Kidney epithelial cell (primary cell): ENCODE measurements at places on chromosomes 12 and 14.

DNA sequence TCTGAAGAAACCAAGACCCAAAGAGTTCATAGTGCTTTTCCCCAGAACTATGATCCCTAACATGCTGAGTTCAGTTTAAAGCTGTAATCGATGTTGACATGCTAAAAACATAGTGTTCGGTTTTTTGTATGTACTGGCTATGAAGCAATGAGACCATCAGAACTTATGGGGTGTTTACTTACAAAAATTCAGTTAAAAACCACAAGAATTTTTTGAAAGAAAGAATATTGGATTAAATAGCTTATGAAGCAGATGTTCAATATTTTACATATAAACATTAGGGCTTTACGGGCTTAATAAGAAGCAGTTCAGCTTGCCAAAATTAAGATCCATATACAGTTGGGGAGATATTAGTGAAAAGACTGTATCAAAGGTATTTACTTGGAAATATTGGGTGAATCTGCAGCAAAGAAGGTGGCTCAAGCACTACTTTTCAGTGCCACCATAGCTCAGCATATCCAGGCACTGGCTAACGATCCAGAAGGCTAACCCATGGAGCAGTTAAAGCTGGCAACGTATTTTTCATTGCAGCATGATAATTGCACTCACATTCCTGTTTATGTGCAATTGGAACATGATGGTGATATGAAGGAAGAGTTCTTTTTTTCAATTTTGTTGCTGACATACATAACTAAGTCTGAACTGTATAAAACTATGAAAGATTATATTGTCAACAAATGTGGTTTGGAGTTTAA lies 125.9 kb downstream of the EFCAB11 start:
- DNase-seq, result no peak

GRCh38 chr12:49763006-49763591 lies 21.7 kb downstream of the TMBIM6 start:
- DNase-seq, result peak; percentile 16

DNA sequence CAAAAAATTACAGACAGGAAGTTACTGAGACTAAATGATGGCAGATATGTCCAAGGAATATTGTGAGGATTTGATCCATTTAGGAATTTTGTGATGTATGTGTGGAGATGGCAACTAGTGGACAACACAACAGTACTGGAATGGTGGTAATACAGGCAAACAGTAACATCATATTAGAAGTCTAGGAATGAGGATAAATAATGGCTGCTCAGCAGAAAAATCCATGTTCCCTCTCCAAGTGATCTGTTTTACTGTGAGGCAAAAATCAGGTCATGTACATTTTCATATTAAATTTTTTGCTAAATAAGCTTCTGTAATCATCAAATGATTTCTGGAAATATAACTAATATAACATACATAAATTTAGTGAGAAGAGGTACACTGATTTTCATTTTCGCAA lies 108.4 kb downstream of the MED13L start:
- DNase-seq, result no peak

DNA sequence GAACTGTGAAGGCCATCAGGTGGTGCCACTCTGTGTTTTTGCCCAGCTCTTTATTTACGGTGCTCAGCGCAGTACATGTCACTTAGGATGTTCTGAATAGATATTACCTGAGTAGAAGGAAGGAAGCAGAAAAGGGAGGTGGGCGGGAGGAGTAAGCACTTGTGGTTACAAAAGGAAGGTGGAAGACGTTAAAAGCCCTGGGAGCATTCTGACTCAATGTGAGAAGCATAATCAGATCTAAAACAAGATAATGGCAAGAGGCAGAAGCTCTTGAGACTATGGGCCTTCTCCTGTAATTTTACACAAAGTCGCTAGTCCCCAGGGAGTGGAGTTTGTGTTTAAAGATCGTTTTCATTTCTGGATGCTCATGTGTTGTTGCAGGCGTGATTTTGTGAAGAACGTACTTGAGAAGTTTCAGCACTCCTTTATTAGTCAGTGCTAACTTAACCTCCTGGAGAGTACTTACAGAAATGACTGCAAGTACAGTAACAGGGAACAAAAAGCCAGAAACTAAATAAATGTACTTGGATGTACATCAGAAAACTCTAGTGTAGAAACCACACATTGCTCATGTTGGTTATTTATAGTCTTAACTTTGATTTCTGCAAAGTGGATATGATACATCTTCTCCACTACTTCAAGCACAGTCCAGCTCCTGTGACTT lies 1523.5 kb downstream of the AACS start:
- no peak for DNase-seq

- DNase-seq, result no peak
Measured at GRCh38 chr12:9740106-9740750, 7.3 kb upstream of the CLECL1 start.

- DNase-seq, result no peak
Measured at GRCh38 chr12:48924617-48925303, 532 bp downstream of the FKBP11 start.

- no peak for DNase-seq
Measured at GRCh38 chr12:100077367-100077766, 65.3 kb downstream of the BLTP3B start.

DNA sequence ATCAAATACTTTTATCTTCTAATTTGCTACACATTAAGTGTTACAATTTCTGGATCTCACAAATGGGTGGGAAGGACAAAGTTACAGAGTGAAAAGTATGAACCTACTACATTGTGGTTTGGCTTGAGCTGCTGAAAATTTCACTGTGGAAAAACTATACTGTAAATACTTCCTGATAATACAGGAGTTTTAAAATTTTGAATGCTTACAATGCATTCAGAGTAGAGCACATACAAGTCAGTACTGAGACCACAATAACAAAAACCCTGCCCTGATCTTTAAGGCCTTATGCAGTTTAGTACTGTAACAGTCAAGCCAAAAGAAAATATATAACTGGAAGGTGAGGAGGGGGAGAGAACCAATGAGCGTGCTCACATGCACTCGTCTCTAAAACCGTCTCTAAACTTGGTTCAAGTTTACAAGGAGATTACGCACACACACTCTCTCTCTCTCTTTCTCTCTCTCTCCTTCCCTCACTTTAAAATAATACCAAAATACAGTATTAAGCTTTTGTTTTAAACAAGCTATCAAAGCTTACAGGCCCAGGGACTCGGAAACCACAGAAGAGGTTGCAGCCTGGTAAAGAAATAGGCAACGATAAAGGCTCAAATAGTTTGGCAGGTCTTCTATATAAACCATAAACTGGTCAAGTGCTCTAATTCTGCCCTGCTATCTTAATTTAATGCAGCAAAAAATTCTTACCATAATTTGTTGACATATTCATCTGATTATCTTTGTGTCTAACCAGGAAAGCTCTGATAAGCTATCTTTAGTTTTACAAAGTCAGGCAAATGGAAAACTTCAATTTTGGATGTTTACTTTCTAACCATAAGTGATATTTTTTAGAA lies 58.0 kb downstream of the ATF7 start:
- no peak for DNase-seq

GRCh38 chr14:104460791-104461651 lies 118.5 kb upstream of the C14orf180 start:
- no peak for DNase-seq

DNA sequence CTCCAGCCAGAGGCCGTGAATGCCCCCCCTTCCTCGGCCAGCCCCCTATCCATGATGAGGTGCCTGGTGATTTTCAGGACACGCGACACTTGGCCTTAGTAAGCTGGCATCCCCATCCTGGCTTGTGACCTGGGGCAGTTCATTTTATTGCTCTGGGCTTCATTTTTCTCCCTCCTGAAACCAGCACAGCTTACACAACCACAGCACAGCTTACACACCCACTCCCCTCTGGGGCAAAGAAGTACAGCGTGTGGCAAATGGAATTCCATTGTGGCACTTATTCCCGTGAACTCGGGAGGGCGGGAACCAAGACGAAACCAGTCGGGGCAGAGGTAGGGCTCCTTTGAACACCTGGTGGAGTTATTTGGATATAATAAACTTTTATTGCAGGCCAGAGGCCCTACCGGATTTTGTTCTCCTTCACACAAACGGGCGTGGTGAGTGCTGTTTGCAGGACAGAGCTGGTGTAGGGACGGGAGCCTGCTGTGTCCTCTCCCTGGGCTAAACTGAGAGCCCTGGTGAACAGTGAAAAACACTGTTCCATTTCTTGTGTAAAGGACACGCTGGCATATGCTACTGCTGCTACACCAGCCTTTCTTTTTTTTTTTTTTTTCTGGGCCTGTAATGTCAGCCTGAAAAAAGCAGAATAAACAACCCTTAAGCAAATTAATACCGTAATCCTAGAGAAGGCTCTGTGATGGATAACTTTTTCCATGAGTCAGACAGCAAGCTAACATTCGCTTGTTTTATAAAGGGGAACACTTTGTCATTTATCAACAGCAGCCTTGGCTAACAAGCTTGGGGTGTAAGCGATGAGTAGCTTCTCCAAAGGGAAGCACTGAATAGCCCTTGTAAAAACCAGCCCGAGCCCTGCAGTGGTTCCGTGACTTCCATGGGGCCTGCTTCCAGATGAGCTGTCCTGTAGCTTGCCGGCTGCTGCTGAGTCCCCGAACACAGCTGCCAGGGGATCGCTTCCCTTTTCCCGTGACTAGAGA lies 29.3 kb downstream of the CD9 start:
- DNase-seq, result no peak

DNA sequence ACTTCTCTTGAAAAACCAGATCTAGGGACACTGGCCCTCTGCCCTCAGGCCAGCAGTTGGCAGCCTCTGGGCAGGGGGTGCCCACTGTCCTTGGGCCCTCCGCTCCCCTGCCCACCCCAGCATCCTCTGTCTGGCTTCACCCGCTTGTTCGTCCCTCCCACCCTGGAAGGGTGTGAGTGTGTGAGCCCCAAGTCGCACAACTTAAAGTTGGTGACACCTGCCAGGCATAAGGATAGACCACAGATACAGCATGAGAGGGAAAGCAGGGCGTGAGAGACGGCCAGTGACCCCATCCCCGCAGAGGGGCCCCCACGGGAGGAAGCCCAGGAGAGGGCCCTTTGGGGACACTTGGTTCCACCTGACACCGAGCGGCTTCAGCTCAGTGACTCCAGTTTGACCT lies 23.5 kb upstream of the RIMBP2 start:
- DNase-seq, result no peak

GRCh38 chr14:61746881-61747280 lies 15.3 kb upstream of the SNAPC1 start:
- no peak for DNase-seq

GRCh38 chr12:40792792-40793386 lies 100.7 kb downstream of the CNTN1 start:
- DNase-seq, result no peak

DNA sequence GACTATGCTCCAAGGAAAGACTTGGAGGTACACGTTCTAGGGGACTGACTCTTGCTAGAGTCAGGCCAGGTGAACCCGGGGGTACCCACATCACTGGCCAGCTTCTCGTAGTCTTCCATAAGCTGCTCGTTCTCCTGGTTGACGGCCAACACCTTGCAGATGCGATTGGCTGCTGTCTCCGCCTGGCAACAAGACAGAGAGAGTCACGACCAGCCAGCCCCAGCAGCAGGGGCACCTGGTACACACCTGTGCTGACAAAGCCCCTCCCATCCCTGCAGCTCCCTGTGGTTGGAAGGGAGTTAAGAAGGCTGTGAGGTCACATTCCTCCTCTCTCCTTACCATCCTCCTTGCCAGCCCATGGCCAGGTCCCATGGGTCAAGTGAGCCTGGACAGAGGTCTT lies 85.5 kb downstream of the ACTN1 start:
- DNase-seq, result no peak

- no peak for DNase-seq
Measured at GRCh38 chr14:61322011-61322798, 826 bp downstream of the PRKCH start.

DNA sequence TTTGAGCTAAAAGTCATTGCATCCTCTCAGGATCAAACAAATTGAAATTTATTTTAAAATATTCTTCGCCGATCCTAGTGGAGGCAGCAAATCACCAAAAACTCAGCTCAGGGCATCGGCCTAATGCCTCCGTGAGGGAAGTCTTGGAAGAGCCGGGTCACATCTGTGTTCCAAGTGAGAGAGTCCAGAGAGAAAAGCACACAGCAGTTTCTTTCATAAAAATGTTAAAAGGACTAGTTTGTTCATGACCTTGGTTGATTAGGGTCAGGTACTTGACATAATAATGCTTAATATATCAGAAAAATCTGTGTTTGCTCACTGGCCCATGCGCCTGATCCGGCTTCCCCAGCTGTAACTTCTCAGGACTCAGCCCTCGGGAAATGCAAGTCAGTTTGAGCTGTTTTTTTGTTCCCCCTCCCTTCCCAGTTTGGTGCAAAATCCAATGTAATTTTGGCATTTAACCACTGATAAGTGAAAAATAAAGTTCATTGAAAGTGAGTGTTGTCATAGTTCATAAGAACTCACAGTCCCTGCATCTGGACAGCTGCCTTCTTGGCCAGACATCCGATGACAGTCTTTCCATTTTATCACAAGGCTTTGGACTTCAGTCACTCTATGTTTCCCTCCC lies 161.7 kb downstream of the CAND1 start:
- no peak for DNase-seq

GRCh38 chr14:26261368-26262122 lies 336.3 kb downstream of the NOVA1 start:
- no peak for DNase-seq

GRCh38 chr14:44353805-44354204 lies 153.3 kb downstream of the FSCB start:
- no peak for DNase-seq

- DNase-seq, result peak; percentile 70
Measured at GRCh38 chr12:78210894-78211302, 380.2 kb downstream of the NAV3 start.

GRCh38 chr12:14970473-14970872 lies 2.4 kb upstream of the PDE6H start:
- no peak for DNase-seq

DNA sequence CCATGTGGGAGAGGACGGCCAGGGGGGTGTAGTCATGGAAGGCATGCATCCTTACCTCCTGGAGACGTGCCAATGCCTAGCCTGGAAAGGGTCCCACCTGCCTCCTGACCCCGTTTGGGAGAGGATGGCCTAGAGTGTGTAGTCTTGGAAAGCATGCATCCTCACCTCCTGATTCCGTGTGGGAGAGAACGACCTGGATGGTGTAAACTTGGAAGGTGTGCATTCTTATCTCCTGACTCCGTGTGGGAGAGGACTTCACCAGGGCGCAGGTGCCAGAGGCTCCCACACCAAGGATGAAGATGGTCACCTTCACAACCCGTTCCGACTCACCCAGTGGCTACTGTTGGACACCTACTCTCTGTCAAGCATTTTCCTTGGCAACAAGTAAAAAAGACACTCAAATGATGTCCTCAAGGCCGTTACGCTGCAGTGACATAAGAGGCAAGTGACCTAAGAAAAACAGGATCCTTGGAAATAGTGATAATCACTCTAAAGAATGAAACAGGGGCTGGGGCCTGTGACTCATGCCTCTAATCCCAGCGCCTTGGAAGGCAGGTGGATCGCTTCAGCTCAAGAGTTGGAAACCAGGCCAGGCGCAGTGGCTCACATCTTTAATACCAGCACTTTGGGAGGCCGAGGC lies 37.5 kb upstream of the FZD10 start:
- DNase-seq, result no peak

- no peak for DNase-seq
Measured at GRCh38 chr12:108560321-108560721, 652 bp downstream of the SART3 start.

GRCh38 chr12:3045989-3046388 lies 31.2 kb upstream of the TSPAN9 start:
- DNase-seq, result no peak
